EL (cell line): ENCODE measurements at places on chromosomes 5 and 9.

GRCh38 chr5:151022511-151023018, 2.2 kb downstream of the GPX3 start:
- DNase-seq, result no peak

- peak; percentile 1 for DNase-seq
Measured at GRCh38 chr5:120735076-120735475, 271.0 kb downstream of the PRR16 start.

- DNase-seq, result no peak
Measured at GRCh38 chr5:16656561-16657191, 39.9 kb upstream of the RETREG1 start.

GRCh38 chr9:131258698-131259431, 17.4 kb downstream of the FAM78A start:
- no peak for DNase-seq

- no peak for DNase-seq
Measured at GRCh38 chr5:141771031-141771430, 89.0 kb upstream of the ARAP3 start.

DNA sequence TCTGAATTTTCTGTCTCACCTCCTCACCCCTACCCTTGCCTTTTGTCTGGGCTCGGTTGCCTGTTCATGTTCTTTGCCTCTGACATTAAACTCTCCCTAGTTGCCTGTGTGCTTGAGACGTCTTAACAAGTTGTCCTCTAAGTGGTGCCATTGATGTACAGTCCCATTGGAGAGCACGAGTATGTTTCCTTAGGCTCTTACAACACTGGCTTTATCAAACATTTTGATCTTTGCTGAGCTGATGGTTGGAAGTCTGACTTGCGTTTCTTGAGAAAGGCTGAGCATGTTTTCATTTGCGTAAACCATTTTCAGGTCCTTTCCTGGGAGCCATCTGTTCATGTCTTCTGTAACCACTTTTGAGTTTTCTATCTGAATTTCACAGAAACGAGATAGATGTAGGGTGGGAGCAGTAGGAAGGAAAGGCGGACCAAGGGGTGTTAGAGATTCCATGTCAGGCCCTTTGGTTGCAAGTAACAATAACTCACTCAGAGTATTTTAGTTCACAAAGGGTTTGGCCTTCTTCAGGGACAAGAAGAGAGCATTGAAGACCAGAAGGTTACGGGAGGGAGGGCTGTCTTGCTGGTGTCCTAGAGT, 35.4 kb downstream of the OTULIN start:
- DNase-seq, result no peak

- DNase-seq, result no peak
Measured at GRCh38 chr5:170861667-170861916, 226 bp upstream of the RANBP17 start.

DNA sequence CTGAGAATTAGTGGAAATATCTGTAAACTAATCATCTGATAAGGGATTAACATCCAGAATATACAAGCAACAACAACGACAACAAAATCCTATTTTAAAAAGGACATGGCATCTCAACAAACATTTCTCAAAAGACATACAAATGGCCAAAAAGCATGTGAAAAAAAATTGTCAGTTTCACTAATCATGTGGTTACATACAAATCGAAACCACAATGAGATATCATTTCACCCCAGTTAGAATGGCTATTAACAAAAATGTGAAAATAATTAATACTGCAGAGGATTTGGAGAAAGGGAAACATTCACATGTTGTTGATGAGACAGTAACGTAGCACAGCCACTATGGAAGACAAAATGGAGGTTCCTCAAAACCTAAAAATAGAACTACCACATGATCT, 69.5 kb downstream of the ERP44 start:
- no peak for DNase-seq
